Nephron progenitor cell (in vitro differentiated cells): ENCODE measurements at places on chromosomes 7 and 10.
A peak's percentile ranks its signal among the peaks of the same experiment; 100 is the strongest.

GRCh38 chr7:35384761-35385700 is 131.1 kb upstream of the TBX20 start:
- DNase-seq = no peak

GRCh38 chr7:128880791-128881457 is 18.3 kb downstream of the ATP6V1F start:
- no peak for DNase-seq

GRCh38 chr10:26621889-26622711 is 75.4 kb upstream of the PDSS1 start:
- DNase-seq = peak; percentile 46

DNA sequence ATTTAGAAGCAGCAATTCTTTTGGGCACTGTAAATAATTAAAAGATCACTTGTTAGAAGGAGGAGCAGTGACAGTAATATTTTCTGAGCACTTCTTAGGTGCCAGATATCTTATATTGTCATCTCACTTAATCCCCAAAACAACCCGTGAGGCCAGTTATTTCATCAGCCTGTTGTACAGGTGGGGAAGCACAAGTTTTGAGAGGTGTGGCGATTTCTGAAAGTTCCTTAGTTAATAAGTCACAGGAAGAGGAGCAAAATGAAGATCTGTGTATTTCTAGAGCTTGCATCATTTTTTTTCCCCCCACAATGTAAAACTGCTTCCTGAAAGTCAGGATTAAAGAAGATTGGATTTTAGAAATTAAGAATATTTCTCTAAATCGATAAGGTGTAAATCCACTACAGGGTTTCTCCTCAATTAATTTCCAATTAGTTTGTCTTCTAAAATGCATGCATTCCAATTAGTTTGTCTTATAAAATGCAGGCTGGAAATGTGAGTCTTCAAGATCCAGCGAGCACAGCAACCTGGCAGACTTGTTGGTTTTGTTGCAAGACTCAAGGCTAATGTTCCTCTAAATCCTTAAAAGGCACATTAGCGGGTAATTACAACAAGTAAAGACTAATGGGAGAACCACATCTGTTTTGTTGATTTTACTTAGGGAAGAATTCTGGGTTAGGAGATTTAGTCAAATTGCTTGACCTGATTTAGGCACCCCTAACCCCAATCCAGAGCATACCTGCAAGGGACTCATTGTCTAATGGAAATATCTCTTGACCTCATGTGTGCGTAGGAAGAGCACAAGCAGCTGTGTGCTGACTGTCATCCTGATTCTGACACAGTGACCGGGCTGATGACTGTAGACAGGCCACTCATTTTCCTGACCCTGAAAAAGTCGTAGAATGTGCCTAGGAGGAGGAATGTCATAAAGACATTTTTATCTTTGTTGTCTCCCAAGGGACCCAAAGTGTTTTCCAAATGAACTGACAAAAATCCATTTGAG is 272.0 kb downstream of the BAMBI start:
- no peak for DNase-seq

- DNase-seq = no peak
Measured at GRCh38 chr10:91076991-91077548, 143.4 kb upstream of the PCGF5 start.

GRCh38 chr7:103811290-103811689 is 178.2 kb downstream of the RELN start:
- DNase-seq = no peak

DNA sequence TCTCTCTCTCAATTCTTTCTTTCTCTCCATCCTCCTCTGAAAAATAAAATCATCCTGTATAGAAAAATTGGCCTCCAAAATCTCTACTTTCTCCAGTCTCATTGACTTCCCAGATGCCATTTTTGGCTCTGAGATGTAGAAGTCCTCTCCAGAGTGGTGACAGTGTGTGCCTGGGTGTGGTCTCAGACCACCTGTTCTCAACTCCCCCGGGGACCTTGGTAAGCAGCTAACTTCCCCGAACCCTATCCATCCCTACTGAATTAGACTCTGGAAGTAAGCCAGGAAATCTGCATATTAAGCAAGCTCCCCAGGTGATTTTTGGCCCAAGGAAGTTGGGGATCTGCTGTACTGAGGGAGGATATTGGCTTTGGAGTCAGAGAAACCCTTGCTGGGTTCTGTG is 120.5 kb downstream of the WDR11 start:
- DNase-seq = no peak

DNA sequence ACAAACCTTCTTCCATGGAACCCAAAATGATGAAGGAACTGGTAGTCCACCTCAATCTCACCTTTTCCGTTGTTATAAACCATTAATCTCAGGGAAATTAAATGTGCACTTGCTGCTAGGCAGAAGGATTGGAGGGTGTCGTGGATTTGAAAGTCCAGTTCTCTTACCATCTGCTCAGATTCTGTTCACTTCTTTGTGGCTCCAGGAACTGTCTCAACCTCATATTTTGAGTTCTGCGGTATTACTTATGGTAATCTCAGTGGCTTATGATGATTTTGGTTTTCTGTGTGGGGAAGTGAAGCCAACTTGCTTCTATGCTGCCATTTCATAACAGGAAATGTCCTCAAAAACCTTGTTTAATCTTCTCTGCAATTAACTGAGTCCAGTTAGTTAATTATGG is 136.4 kb downstream of the CDC14C start:
- no peak for DNase-seq

GRCh38 chr10:8040651-8041050 is 13.8 kb upstream of the GATA3 start:
- DNase-seq = no peak

GRCh38 chr10:80697926-80698325 is 160.2 kb downstream of the SH2D4B start:
- DNase-seq = peak; percentile 63

- no peak for DNase-seq
Measured at GRCh38 chr7:5278766-5279165, 4.0 kb upstream of the SLC29A4 start.

DNA sequence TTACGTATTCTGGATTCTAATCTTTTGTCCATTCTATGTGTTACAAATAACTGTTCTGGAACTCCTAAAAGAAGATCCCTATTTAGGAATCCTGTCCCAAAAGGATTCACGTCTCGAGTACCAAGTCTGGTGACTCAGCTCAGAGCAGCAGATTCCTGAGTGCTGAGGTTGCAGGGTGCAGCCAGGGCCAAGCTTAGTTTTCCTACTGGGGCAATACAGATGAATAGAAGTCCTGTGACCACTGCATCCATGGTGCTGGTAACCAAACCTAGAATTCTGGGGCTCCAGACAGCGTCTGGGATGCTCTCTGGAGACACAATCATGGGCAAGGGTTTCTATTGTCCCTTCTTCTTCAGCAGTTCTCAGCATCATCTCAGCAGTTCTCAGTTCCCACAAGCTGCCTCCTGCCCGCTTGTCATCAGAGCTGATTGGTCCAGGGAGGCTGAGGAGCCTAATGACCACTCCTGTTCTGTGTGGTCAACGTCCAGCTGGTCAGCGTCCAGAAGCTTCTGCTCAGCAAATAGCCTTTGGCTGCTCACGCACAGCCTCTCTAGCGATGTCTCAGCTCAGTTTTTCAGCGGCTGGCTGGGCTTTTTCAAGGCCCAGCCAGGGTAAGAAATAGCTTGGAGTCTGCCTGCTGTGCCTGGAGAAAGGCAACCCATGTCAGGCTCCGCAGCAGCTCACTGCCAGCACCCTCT is 50.4 kb upstream of the C7orf33 start:
- no peak for DNase-seq

GRCh38 chr7:111676811-111677210 is 114.5 kb upstream of the IMMP2L start:
- no peak for DNase-seq

GRCh38 chr7:98085674-98086073 is 21.0 kb upstream of the LMTK2 start:
- no peak for DNase-seq

DNA sequence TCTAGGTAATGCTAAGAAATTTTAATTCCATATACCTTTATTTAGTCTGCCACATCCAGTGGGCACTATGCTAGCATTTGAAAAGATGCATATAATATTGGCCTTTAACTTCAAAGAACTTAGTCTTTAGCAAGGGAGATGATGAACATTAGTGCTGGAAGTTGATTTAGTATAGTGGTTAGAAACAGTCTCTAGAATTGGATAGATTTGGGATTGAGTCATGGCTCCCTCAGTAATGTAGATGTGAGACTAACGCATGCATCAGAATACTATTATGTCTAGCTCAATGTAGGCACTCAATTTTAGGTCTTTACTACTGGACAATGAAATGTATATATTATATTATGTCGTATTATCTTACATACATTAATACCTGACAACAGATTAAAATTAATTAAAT is 5.8 kb downstream of the DKK1 start:
- DNase-seq = no peak

DNA sequence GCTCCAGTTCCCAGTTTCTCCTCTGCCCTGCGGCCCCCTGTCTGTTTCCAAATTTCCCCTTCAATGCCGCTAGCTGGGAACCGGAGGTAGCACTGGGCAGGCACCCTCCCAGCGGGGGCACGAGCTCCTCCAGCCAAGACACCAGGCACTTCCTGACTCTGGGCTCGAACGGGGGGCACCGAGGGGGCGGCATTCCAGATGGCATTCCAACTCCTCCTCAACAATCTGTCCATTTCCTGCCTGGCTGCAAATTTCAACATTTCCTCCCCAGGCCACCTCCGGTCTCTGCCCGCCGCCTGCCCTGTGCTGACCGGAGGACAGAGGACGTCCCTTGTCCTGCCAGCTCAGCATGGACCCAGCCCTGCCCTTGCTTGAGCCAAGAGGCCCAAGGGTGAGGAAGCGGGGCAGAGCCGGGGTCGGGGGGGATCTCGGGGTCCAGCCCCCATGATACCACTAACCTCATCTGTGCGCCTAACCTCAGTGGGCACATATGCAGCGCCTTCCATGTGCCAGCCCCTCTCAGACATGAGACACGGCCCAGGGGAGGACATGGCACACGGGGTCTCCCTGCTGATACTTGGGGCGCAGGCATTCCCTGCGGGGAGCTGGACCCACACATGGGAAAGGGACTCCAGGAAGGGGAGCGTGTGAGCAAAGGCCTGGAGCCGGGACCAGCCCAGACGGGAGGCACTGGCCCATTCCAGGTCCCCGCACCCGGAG is 58.0 kb downstream of the PDGFA start:
- DNase-seq = no peak

- DNase-seq = no peak
Measured at GRCh38 chr10:132655735-132656134, 118.1 kb downstream of the INPP5A start.

- no peak for DNase-seq
Measured at GRCh38 chr10:1163204-1163660, 107.0 kb downstream of the WDR37 start.

GRCh38 chr7:136251826-136252225 is 274.7 kb upstream of the MTPN start:
- DNase-seq = no peak

DNA sequence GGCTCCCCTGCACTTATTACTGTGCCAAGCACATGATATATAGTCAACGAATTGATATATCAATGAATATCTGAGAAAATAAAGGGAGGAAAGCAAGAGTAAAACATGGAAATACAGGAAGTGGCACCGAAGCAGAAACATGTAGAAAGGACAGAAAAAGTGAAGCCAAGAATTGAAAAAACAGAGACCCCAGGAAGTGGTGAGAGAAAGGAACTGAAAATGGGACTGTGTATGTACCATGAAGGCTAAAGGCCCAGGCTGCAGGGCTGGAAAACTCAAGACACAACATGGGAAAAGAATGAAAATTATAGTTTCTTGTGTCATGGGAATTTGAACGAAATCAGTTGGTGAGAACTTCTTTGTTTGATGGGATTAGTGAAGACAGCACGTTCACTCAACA is 60.6 kb downstream of the MAP3K8 start:
- DNase-seq = no peak

GRCh38 chr7:38462819-38463218 is 168.4 kb downstream of the AMPH start:
- DNase-seq = no peak

DNA sequence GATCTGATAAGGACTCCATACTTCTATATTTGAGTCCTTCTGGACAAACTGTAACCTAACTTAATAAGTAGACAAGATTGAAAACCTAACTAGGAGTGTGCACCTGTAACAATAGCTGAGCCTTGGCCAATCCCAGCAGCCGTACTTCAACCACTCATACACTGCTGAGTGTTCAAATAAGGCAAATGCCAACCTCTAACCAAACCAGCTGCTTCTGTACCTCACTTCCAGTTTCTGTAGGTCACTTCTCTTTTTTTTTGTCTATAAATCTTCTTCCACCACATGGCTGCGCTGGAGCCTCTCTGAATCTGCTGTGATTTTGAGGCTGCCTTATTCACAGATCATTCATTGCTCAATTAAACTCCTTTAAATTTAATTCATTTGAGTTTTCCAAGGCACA is 753.2 kb downstream of the DNAJB9 start:
- DNase-seq = no peak

- DNase-seq = no peak
Measured at GRCh38 chr10:63217120-63217605, 84.0 kb downstream of the NRBF2 start.

DNA sequence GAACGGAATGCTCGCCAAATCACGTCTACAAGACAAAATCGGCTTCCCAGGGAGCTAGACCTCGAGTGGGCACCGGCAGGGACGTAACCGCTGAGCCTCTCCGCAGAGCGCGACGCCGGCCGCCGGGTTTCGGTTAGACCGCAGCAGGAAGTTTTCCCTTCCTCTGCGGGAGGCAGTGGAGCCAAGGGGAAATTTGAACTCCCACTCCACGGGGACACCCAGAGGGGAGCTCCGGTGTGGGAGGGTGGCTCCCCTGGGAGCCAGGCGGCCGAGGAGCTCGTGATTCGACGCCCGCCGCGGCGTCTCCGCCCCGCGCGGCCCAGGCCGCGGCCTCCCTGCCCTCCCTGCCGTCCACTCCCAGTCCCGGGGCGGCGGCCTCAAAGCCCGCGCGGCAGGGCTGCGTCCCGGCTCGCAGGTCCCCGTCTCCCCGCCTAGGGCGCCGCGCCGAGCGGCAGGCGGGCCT is 426 bp downstream of the SYPL1 start:
- peak; percentile 75 for DNase-seq

- no peak for DNase-seq
Measured at GRCh38 chr7:29607889-29608288, 44.3 kb downstream of the PRR15 start.

- DNase-seq = no peak
Measured at GRCh38 chr7:284762-285722, 4.9 kb upstream of the FOXL3 start.

GRCh38 chr7:73828107-73828803 is 2.5 kb upstream of the CLDN4 start:
- no peak for DNase-seq

DNA sequence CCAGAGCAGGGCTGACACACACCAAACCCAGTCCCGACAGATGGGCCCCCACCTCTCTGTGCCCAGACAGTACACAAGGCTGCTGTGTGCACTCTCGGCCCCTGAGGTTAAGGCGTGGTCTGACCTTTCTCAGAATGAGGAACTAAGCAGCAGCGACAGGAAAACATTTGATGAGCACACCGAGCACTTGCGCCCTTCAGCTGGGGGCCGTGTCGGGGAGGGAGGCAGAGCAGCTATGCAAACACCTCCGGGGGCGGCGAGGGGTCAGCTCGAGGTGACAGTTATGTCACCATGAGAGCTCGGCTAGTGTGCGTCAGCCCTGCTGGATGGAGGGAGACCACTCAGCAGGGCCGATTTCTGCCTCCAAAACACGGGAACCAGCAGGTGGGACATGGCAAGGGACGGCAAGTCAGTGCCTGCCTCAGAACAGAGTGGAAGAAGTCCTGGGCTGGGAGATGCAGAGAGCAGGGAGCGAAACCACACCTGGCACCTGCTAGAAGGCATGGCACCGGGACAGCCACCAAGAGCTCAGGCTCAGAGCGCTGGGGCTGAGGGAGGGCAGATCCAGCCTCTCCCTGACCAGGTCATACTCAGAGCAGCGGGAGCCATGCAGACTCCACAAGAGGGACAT is 57.4 kb downstream of the CHST15 start:
- peak; percentile 39 for DNase-seq

- no peak for DNase-seq
Measured at GRCh38 chr10:48549236-48549635, 55.6 kb downstream of the ARHGAP22 start.
